Mesenteric fat pad (tissue), 1 donor: ENCODE measurements at places on chromosomes 16 and 17. TPM values are rescaled to one million over a fixed set of nuclear protein-coding genes. Genes with fewer than 3 reads are reported as not detected.

GRCh38 chr16:77298418-77299360, 99.5 kb downstream of the SYCE1L start:
- DNase-seq = no peak

Gene MYADML2
- not detected for total RNA-seq

Gene MAF
- 100 TPM for total RNA-seq

DNA sequence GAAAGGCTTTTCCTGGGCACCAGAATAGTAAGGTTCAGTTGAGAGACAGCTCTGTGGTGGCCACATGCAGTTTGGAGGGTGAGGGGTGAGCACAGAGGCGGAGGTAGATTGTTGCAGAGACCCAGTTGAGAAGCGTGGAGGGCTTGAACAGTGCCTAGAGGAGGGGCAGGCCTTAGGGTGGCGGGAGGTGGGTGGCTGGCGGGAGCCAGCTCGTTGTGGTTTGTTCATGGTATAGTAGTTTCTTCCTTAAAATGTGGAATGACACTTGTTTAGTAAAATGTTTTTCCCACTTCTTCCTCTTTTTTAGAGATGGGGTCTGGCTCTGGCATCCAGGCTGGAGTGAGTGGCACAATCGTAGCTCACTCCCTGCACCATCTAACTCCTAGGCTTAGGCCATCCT, 14.2 kb downstream of the USP10 start:
- DNase-seq = no peak

GRCh38 chr17:40555296-40556190, 9.7 kb downstream of the CCR7 start:
- peak; percentile 72 for DNase-seq

Gene UNC13D
- 12.8 TPM for total RNA-seq

GRCh38 chr16:69179328-69180010, 7.5 kb upstream of the SNTB2 start:
- no peak for DNase-seq

DNA sequence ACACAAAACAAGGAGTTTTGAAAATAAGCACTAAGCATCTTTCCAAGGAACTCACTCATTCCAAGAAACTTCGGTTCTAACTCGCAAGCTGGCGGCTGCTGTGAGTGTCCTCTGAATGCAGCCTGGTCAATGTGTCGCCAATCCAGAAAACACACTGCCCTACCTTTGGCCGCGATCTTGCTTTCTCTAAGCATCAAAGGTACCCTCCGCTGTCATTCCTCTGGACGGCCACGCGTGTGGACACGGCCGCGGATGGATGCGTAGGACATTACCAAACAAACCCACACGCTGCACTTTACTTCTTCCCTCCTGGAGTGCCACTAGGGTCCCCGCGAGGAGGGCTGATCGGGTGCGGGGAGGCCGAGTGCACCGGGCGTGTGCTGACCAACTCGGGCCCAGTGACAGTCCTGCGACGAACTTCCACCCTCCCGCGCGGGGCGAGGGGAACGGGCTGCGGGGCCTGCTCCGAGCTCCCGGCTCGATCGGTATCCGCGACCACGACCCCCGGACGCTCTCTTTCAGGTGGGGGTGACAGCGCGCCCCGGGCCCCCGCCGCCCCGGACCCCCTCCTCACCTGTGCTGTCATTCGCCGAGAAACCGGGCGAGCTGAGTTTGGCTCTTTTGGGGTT, 1.1 kb downstream of the CREBBP start:
- peak; percentile 91 for DNase-seq
